EL (cell line): ENCODE measurements at places on chromosomes 3 and 15.

DNA sequence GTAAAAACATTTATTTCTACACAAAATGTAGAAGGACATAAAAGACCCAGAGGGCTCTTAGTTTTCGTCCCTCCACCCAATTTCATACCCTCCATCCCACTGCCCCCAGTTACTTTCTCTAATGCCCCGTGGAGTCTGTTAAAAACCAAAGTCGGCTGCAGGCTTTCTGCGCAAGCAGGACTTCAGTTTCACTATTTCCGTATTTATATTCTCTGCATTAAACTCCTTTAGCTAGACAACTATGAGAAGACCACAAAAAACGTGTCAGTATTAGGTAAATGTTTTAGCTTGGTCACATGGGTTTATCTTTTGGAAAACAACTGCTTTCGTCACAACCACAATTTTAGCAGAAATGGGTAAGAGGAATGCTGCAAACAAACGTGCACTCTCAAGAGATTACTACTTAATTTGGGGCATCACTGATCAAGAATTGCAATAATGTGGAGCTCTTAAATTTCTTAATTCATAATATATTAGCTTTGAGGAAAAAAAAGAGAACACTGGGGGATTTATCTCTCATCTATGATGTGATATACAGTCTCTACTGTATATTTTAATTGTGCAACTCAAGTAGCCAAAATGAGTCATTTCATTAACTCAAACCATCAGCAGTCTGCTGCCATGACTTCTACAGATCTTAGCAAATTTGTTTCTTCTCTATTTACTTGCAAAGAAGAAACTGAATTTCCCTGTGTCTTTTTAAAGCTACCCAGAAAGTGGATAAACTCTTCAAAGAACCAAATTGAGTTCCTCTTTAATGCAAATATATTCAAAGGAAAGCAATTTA lies 740 bp upstream of the NSMCE3 start:
- peak; percentile 58 for DNase-seq

DNA sequence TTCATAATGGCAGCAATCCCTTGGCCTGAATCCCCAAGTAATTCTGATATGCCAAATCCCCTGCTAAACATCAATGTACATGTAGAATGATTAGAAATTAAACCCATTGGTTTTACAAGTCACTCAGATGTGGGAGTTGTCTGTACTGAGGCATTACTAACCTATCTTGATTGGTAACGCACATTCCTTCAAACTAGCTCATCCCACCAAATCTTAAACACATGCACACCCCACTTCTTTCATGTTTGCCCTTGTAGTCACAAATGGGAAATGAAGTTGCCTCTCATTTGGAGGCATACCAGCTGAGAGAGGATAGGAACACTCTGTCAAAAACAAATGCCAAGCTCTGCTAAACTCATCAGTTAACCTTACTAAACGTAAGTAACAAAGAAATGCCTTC lies 29.1 kb upstream of the MAN2C1 start:
- peak; percentile 45 for DNase-seq

DNA sequence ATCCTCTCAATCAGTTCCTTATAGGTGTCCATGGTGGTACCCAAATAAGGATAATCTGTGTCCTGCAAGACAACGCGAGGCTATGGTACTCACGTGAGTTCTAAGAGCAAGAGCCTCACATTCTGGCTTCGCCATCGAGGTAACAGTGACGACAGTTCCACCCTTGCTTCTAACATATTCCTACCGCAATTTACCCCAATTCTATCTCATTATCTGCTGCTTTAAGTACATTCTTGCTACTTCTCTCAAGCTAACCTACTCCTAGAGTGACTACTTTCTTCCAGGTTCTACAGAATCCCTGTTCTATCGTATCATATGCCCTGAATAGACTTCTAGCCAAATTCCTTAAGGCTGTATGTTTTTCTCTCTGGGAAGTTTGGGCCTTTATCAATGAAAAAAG lies 26.6 kb downstream of the TFRC start:
- no peak for DNase-seq

- DNase-seq = no peak
Measured at GRCh38 chr3:119562307-119562961, 3.0 kb upstream of the CD80 start.
